ENCODE measurements at places on chromosomes 7 and 10.

GRCh38 chr7:1511444-1512422 is 7.5 kb upstream of the INTS1 start:
- no peak for DNase-seq

GRCh38 chr7:150939466-150939865 is 38.7 kb downstream of the KCNH2 start:
- no peak for DNase-seq

GRCh38 chr7:85039196-85039923 is 147.5 kb downstream of the SEMA3D start:
- DNase-seq: no peak

GRCh38 chr7:82678259-82678658 is 234.7 kb upstream of the CACNA2D1 start:
- no peak for DNase-seq

- peak; percentile 85 for DNase-seq
Measured at GRCh38 chr7:44065431-44066110, at the start of gene PGAM2. Gene PGAM2, minus strand, starts transcription at chr7:44065567. Its CDS starts 38 bp downstream, at chr7:44065529.

DNA sequence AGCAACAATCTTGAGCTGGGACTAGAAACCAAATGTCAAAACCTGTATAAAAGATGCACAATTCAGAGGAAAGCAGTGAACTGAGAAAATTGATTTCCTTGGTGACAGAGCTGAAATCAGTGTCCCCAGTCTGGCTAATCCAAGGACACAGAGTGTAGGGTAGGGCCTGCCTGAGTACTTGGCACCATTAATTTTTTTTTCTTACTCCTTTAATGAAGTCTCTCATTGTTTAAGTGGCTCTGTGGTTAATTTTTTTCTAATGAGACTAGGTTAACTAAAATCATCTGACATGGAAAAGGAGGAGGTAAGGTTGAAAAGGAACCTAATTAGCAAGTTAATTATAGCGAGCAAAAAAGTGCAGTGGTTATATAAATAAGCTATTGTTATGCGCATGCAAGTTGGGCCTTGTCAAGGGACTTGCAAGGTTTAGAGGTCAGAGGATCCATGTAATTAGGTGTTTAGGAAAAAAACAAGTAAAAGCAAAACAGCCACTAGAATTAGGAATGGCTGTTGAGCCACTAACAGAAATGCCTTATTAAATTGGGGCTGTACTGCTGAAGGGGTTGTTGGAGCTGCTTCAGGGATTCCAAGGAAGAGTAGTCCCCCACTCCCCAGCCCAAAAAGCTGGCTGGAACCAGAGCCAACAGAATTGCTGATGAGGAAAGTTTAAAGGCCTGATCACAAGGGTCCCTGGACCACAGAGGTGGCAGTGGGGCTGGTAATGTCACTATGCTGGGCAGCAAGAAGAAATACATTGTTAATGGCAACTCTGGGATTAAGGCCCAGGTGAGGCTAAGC is 58.9 kb upstream of the STRIP2 start:
- DNase-seq: peak; percentile 58

GRCh38 chr7:151312831-151313809 is 28.5 kb upstream of the NUB1 start:
- no peak for DNase-seq

- peak; percentile 56 for DNase-seq
Measured at GRCh38 chr7:81499262-81500116, 270.4 kb downstream of the HGF start.

GRCh38 chr10:133372507-133372906 is 647 bp downstream of the ECHS1 start:
- no peak for DNase-seq

DNA sequence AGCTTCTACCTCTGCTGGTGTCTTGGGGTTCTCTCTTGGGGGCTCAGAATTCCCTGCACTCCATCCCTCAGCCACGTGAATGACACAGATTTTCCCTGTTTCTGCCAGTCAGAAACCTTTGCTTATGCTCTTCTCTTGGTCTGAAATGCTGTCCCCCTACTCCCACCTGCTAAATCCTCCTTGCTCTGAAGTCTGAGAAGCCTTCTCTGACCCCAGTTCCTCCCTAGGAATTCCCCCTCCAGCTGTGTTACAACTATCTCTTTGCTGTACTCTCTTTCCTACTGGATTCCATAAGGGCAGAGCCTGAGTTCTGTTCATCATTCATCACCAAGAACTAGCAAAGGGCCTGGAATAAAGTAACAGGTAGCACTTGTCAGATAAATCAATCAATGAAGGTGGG is 33.6 kb upstream of the AKR1E2 start:
- DNase-seq: no peak

DNA sequence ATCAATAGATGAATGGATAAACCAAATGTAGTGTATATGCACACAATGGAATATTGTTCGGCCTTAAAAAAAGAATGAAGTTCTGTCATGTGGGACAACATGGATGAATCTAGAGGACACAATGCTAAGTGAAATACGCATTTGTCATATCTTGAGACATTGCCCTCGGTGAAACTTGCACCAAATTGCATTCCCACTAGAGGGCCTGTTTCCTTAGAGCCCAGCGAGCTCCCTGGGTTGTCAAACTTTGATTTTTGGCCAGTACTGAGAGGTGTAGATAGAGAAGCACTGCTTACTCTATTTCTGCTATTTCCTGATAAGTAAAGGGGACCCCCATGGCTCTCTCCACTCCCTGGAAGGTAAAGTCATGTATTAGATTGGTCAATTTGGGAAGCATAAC is 157.1 kb downstream of the GPAM start:
- peak; percentile 67 for DNase-seq

- DNase-seq: no peak
Measured at GRCh38 chr7:76333511-76334101, 25.2 kb downstream of the YWHAG start.

GRCh38 chr10:69087590-69088470 is at the start of gene SRGN:
Gene SRGN, plus strand, starts transcription at chr10:69088103. Its CDS starts 55 bp downstream, at chr10:69088158.
- DNase-seq: no peak

- DNase-seq: no peak
Measured at GRCh38 chr10:77421591-77421990, 216.0 kb downstream of the KCNMA1 start.

- DNase-seq: peak; percentile 59
Measured at GRCh38 chr7:107147464-107148393, 21.1 kb upstream of the HBP1 start.

GRCh38 chr7:33128631-33128989 is 754 bp upstream of the BBS9 start:
- DNase-seq: no peak

GRCh38 chr7:5758753-5759335 is 22.6 kb downstream of the RNF216 start:
- no peak for DNase-seq

DNA sequence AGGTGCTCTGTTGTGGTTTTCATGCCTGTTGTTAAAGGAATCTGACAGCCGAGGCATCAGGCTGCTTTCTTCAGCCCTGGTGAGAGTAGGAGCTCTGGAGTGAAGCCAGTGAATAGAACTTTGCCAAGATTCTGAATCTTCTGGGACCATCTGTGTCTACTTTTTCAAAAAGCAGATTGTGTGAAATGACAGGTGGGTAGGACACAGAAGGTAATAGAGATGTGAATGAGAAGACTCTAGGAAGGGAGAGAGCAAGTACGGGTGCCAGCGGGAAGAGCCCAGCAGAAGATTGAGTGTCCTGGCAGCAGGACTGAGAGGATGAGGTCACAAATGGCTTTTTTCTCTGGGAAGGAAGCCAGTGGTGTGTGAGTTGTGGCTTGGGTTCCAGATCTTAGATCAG is 429.2 kb downstream of the SDK1 start:
- no peak for DNase-seq

DNA sequence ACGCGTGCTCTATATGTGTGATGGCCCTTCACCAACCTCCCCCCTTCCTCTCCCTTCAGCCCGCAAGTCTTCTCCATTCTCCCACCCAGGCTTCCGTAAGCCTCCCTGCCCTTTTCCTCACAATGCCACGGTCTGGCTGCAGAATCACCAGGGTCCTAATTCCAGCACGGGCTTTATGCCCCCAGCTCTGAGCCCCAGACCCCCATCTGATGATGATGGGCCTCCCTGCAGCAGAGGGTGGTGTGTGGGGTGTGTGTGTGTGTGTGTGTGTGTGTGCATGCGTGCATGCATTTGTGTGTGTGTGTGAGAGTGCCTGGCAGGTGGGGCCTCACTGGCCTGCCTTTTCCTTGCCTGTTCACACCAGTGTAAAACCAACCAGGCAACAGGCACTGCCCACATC is 109.9 kb downstream of the OAT start:
- peak; percentile 41 for DNase-seq

DNA sequence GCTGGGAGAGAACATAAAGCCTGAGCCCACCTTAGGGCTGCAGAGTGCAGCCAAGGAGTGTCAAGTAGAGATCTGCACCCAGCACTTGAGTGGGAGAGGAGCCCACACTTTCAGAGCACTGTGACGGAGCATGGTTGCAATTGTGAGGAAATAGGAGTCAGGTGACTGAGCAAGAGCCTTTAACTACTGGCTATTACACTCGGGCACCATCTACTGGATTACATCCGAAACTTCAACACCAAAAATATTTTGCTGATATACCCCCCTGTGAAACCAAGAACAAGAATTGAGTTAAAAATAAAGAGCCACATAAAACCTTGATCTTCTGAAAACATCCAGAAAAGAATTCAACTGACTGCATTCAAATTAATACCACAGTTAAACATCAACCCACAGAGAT is 657.9 kb downstream of the NXPH1 start:
- DNase-seq: no peak

DNA sequence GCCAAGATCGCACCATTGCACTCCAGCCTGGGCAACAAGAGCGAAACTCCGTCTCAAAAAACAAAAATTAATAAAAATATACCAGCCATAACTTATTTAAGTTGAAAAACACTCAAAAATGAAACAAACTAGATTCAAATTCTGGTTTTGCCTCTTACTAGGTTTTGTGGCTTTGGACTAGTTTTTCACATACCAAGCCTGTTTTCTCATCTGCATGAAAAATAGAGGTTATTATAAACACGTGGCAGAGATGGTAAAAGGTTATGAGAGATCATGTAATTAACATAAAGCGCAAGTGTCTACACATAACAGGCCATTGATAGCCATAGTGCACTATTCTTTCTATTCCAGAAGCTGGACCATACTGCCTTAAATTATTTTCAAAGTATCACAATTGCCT is 35.5 kb upstream of the CABCOCO1 start:
- DNase-seq: no peak

- DNase-seq: peak; percentile 46
Measured at GRCh38 chr7:2938514-2939192, 94.5 kb upstream of the GNA12 start.

GRCh38 chr10:104323760-104324201 is 14.5 kb downstream of the ITPRIP start:
- peak; percentile 45 for DNase-seq

- DNase-seq: no peak
Measured at GRCh38 chr7:81462672-81463071, 307.2 kb downstream of the HGF start.

GRCh38 chr10:33088990-33089389 is 131.0 kb upstream of the ITGB1 start:
- DNase-seq: no peak

DNA sequence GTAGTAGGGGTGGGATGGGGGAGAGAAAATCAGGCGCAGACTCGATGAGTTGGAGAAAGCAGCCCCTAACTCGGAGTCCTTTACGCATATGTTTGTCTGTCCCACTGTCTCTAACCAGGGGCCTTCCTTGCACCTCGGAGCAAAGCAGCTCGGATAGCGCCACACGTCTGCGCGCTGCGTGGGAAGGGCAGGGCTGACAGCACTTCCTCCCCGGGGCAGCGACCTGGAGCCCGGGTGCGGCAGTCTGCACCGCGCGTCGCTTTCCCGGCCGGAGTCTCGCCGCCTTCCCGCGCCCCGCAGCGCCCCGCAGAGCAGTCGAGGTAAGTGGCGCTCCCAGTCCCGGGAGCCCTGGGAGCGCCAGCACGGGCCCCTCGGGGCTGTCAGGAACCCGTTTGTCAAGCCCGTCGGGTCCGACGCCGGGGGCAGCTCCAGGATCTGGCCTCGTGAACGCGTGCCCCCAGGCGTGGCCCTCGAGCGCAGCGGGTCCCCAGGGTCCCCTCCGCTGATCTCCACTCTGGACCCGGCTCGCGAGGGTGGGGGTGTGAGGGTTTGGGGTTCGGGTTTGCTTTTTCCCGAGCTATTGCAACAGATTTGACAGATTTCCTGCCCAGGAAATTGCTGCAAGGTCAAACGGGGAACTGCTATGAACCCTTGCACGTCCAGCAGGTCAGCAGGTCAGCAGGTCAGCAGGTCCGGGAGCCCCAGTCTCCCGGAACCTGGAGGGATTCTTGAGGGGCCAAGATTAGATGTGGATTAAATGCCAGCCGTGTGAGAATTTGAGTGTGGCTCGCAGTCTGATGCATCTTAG is 597 bp downstream of the APBB1IP start:
- DNase-seq: peak; percentile 70

- DNase-seq: no peak
Measured at GRCh38 chr7:129386506-129386905, 47.7 kb upstream of the STRIP2 start.

GRCh38 chr10:103667356-103667755 is 173.9 kb downstream of the NEURL1 start:
- peak; percentile 66 for DNase-seq

GRCh38 chr10:114408112-114408967 is 4.0 kb upstream of the AFAP1L2 start:
- DNase-seq: peak; percentile 66

GRCh38 chr10:71217266-71218045 is 5.1 kb downstream of the UNC5B start:
- peak; percentile 89 for DNase-seq

GRCh38 chr7:150778738-150779301 is 21.3 kb downstream of the TMEM176B start:
- peak; percentile 93 for DNase-seq

DNA sequence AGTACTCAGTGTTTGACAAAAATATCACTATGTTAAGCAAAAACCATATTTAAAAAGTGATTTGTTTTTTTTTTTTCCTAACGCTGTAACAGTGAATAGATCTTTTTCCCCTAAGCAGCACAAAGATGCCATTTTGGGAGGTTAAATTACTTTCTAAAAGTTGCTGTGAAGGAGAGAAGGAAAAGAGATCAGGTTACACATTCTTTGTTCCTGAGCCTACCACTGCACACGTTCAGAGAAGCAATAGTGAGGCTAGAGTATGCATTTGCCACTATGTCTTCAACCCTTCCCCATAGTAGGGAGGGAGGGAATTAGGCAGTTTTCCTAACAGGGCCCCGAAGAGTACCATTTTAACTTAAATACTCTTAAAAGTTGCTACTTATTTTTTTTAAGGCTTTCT is 38.9 kb downstream of the BMPR1A start:
- no peak for DNase-seq

Measured in endodermal cell (in vitro differentiated cells).